Putamen (tissue), 1 donor: ENCODE measurements at places on chromosomes 7 and 10.
A peak's percentile ranks its signal among the peaks of the same experiment; 100 is the strongest.

- no peak for DNase-seq
These were observed 179.9 kb downstream of the AUTS2 start for GRCh38 chr7:69778138-69778537.

- no peak for DNase-seq
These were observed 64.6 kb downstream of the SEM1 start for GRCh38 chr7:96645084-96645483.

DNA sequence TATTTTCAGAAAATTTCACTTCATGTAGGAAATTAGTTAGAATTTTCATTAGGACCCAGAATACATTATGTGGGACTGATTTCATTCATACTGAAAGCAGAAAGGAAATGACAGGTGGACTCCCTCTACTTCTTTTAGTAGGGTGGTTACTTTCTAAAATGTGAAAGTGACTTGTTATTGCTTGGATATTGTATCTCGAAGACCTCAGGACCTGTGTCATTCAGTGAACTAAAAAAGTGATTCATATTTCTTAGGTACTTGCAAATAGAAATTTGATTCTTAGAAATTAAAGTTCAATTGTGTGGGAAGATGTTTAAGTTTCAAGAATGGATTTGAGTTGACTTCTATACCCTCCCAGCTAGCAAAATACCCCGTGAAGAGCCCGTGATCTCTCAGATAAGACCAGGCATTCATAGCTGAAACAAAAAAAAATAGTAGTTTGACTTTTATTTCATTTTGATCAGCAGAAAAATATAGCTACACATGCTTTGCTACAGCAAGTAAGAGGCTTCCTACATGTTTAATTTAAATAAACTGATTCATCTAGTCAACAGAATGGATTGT is 1037.1 kb downstream of the GATA3 start:
- no peak for DNase-seq

GRCh38 chr10:65176994-65177393 is 1655.8 kb downstream of the REEP3 start:
- DNase-seq, result no peak

GRCh38 chr7:111903797-111904196 is 302.4 kb downstream of the DOCK4 start:
- DNase-seq, result no peak

DNA sequence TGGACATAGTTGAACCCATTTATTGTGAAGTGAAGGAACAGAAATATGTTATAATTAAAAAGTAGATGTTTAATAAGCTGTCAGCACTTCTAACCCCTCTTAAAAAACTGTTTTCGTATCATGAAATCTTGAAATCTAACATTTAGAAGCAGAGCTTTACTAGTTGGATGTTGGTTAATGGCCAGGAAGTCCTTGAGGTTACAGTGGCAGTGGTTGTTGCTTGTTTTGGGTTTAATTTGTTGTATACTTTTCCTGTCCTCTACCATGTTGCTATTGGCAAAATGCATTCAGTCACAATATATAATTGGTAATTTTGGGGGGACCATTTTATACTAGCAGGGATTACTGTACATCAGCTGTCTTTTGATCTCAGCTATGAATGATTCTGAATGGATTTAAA is 60.7 kb downstream of the EXOC4 start:
- DNase-seq, result no peak

GRCh38 chr10:78614267-78614666 is 454.5 kb upstream of the ZMIZ1 start:
- DNase-seq, result no peak

- DNase-seq, result no peak
These were observed 551.2 kb upstream of the ANKRD30A start for GRCh38 chr10:36574207-36574606.

GRCh38 chr7:46764100-46764936 is 817.6 kb downstream of the TNS3 start:
- no peak for DNase-seq

GRCh38 chr7:22572937-22573336 is 72.9 kb upstream of the STEAP1B start:
- no peak for DNase-seq

DNA sequence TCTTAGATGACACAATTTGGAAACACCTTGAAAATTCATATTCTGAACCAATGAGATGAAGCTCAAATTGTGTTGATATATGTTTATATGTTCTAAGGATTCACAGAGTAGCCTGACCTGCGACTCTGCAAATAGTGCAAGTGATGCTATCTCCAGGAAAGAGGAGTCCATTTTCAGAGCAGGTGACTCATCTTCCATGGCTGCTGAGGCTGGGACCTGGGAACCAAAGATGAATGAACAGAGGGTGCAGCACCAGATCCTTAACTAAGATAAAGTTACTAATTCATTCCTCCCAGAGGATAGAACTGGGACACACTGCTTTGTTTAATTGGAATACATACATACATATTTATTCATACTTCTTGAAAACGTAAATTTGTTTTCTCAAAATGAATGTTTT is 240.6 kb upstream of the SEMA3C start:
- no peak for DNase-seq

GRCh38 chr7:104240401-104240800 is 32.6 kb upstream of the ORC5 start:
- DNase-seq, result no peak

GRCh38 chr7:143882604-143883078 is 19.3 kb downstream of the TCAF1 start:
- peak; percentile 89 for DNase-seq

DNA sequence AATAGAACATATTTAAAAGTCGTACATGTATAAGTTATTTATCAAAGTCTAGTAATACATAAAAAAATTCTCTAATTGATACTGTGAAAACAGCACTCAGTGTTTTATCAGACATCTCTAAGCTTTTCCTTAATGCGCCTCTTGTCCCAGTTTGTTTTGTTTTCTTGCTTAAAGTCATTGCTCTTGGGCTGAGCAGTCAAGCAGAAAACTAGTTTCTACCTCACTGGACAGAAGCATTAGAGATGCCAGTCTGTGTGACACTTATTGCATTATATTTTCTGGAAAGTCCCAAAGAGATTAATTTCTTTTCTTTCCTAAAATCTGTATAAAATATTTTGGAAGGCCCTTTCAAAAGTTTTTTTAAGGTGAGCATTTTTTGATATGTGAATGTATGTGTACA is 236.2 kb downstream of the PCLO start:
- DNase-seq, result no peak

GRCh38 chr10:119693262-119693957 is 32.4 kb upstream of the INPP5F start:
- peak; percentile 63 for DNase-seq

- no peak for DNase-seq
These were observed 75.3 kb upstream of the TAS2R16 start for GRCh38 chr7:123070702-123071286.

- DNase-seq, result peak; percentile 47
These were observed 57.8 kb upstream of the WIPF3 start for GRCh38 chr7:29748286-29749099.

GRCh38 chr7:81774551-81774950 is 4.7 kb upstream of the HGF start:
- DNase-seq, result no peak

DNA sequence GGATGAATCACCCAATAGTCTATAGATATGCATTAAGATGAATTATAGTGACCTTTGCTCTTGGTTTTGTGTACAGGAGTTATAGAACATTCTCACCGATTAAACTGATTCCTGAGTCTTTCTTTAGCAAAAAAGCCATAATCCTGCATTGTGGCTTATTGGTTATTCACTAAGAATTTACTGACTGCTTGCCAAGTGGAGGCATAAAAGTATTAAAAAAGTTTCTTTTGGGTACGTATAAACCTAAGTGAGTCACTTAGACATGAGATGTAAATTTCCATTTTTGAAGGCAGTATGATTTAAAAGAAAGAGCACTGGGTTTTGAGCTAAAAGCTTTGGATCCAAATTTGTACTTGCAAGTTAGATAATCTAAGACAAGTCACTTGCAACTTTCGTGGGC is 100.7 kb downstream of the CDK6 start:
- DNase-seq, result no peak

GRCh38 chr7:10412422-10413019 is 561.2 kb upstream of the PHF14 start:
- DNase-seq, result peak; percentile 45

GRCh38 chr7:104922182-104923009 is 91.6 kb upstream of the KMT2E start:
- DNase-seq, result no peak

DNA sequence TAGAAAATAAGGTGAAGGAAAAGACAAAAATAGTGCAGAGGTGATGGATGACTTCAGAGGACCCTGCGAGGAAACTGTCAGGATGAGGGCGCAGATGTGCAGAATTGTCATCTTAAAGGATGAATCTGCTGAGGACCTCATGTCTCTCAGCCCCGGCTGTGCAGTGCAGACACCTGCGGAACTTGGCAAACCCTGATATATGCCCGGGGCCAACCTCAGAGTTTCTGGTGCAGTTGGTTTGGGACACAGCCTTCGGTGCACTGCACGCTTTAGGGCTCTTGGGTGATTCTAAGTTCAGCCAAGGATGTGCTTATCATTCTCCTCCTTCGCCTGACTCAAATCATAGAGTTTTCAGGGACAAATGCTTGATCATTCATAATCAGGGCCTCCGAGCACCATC is 310.1 kb downstream of the TCERG1L start:
- no peak for DNase-seq

DNA sequence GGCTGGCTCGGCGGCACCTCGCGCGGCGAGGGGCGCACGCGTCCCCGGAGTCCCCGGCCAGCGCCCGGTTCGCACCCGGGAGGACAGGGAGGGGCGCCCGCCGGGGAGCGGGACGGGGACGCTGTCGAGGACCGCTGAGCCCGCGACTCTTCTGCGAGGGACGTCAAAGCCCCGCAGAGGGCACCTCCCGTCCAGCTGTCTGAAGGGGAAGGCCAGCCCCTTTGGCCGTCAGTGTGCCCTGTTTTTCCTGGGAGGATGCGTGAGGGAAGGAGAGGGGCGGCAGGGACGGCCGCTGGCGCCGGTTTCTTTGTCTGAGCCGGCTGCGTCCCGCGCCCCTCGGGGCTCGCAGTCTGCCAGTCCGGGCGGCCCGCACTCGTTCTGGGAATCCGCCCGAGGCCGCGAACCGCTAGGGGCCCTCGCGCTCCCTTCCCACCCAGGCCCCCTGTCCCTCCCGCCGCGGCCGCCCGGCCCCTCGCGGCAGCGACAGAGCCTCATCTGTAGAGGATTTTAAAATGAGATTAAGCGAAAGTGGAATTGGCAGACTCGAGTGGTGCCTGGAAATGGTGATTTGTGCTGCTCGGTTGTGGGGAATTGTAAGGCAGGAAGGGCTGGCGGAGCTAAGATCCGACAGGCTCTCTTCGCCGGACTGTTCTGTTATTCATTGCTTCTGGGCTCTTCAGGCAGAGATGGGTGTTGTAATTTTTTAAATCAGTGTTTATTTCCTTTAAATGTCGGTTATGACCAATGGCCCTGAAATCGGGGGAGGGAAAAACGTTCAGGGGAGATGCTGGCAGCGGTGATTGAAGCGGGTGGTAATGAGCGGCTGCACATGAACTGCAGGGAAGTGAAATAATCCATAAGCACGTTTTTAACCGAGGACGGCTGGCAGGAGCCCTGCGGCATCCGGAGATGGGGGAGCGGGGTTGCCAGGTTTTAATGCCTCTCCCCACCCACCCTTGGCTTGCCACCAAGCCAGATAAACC is 618 bp upstream of the RELN start:
- DNase-seq, result no peak

GRCh38 chr10:120573355-120573754 is 116.3 kb downstream of the PLPP4 start:
- no peak for DNase-seq

DNA sequence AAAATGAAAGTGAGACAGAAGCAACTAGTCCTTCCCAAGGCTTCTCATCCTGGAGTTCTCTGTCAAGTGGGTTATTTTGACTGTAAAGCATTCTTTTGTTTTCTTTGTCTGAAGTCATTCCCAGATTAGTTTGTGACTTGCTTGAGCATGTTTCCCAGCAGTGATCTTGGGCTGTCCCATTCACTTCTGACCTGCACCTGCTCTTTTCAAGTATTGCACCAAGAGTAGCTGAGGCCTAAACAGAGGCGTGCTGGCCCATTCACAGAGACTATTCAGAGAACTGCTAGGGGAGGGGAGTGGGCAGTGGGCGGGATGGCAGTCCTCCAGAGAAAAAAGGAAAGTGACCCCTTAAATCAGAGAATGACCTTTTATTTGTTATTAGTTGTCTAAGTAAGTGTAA is 61.3 kb downstream of the CACNA2D1 start:
- DNase-seq, result no peak

- no peak for DNase-seq
These were observed 330.1 kb downstream of the GRID1 start for GRCh38 chr10:86036544-86036831.

- DNase-seq, result no peak
These were observed 3.4 kb upstream of the RASSF4 start for GRCh38 chr10:44956226-44956625.
